Stimulated activated CD8-positive, alpha-beta memory T cell treated with anti-CD3 and anti-CD28 coated beads, Interleukin-2, amount 100 ng/mL, for 1 hour (primary cell): ENCODE measurements at places on chromosomes 7 and 10.

DNA sequence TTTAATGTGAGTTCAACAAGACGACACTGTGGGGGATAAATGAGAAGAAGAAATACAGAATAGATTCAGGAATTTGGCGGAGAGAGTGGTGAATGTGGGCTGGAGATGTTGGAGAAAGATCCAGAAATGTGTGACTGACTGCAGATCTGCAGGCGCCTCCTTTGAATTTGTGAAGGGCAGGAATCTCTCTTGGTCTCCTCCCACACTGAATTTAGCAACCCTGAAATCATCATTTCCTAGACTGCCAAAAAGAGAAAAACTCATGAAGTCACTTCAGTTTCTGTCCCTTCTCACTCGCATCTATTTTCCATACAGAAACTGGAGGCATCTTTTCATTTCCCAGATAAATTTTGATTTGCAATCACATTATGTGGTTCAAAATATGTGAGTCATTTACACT is 128.7 kb downstream of the GNAI1 start:
- DNase-seq, result no peak

DNA sequence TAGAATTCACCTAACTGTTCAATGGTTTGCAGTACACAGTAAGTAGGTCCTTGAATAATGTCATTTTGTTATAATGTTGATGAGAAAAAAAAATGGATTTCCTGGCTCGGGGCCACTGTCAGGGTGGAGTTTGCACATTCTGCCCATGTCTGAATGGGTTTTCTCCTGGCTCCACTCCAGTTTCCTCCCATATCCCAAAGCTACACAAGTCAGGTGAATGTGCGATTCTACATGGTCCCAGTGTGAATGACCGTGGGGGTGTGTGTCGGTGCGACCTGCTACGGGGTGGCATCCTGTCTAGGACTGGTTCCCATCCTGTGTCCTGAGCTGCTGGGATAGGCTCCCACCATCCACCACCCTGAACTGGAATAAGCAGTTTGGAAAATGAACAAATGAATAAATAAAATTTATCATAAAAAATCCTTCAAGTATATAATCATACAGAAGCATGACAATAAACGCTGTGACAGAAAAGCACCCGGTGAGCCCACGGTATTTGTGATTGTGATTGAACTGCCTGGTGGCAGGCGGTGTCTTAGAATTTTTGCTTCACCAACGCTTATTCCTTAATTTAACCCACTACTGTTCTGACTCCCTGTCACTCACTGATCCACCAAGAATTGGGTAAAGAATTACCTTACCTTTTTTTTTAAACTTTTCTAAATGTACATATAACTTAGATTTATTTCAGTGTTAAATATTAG is 114.1 kb downstream of the ICA1 start:
- DNase-seq, result no peak

- no peak for DNase-seq
These were observed 37.0 kb upstream of the GLCCI1 start for GRCh38 chr7:7931626-7932025.

DNA sequence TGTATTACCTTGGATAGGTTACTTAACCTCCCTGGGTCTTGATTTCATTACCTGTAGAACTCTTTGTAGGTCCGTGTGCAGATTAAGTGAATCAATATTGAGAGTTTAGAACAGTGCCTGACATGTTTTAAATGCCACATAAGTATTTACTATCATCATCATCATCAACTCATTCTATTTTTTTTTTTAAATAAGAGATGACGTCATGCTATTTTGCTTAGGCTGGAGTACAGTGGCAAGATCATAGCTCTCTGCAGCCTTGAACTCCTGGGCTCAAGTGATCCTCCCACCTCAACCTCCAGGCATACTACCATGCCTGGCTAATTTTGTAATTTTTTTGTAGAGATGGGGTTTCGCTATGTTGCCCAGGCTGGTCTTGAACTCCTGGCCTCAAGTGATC is 132.0 kb upstream of the FZD8 start:
- no peak for DNase-seq

- DNase-seq, result no peak
These were observed 248.8 kb upstream of the PTN start for GRCh38 chr7:137592232-137592896.

- no peak for DNase-seq
These were observed 52.1 kb downstream of the HDAC9 start for GRCh38 chr7:18547509-18548187.

- DNase-seq, result no peak
These were observed 176.1 kb downstream of the SH3PXD2A start for GRCh38 chr10:103679096-103679790.

DNA sequence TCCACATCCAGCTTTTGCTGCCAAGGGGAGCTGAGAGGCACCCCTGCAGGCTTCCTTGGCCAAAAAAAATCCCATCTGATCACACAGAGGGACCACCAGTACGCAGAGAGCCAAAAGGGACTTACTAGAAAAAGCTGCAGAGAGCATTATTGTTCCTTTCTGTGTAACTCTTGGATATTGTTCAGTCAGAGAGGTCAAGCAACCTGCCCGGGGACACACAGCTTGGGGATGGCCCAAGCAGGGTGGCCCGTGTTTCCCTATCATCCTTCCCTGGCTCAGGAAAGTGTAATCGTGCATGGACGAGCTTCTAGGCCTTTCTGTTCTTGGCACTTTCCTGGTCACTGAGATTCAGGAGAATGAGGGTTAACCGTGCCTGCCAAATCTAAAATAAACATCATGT is 84.1 kb upstream of the SH2B2 start:
- no peak for DNase-seq

- no peak for DNase-seq
These were observed 222.9 kb upstream of the PITRM1 start for GRCh38 chr10:3395458-3395861.

DNA sequence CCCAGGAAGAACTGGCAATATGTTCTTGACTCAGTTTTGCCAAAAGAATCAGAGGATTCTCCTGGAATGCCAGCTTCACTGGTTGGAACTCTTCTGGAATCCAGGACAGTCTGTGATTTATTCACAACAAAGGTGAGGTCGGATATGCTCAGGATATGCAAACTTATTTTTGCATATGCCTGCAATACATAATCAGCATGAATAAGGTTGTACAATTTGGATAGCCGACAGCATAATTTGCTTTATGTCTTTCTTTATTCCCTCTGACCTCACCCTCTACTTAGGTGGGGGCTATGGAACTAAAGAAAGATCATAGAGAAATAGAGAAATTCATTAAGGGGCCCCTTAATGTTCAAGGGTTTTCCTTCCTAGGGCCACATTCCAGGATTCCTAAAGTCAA is 57.6 kb upstream of the AKR1E2 start:
- no peak for DNase-seq

DNA sequence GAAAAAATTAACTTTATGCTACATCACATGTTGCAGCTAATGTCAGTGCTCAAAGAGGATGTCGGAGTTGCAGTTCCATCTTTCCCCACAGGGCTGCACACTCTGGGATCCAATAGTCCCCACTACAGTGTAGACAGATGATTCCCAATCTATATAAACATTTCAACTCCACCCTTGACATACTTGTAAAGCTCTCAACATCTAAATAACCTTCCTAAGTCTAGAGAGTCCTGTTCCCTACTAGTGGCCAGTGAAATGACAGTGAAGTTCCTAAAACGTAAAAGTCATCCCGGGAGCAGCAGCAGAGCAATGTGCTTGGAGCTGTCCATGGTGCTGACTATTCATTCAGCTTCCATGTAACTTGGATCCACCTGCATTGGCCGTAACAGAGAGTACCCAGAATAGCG is 145.1 kb downstream of the GRM8 start:
- no peak for DNase-seq

DNA sequence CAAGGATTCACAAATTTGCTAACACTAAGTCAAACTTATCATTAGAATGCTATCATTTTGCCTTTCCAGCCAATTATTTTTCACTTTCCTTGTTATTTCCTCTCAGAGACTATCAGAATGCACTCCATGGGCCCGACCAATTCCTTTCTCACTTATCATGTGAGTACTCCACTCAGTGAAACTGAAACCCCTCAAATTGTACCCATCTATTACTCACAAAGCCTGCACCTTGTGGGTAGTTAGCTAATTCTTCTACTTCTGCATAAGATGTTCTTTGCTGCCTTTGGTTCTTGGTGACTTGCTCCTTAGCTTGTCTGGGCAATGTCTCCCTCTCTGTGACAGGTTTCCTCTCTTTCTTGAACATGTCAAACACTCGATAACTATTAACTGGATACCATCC is 35.2 kb upstream of the MBL2 start:
- DNase-seq, result no peak

DNA sequence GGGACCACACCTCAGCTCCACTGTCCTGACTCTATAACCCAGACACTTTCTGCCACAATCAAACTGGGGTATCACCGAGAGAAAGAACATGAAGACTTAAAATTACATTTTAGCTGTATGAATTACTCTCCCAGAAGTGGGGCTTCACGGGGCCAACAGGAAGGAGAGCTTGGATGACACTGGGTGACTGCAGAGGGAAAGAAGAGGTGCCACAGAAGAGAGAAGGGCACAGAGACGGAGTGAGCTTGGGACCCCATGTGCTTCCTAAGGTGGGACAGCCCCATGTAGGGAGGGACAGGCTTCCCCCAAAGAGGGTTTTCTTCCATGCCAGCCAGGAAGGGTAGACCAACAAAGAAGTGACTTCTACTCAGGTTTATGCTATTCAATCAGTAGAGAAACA is 162.0 kb upstream of the RHEB start:
- DNase-seq, result no peak

DNA sequence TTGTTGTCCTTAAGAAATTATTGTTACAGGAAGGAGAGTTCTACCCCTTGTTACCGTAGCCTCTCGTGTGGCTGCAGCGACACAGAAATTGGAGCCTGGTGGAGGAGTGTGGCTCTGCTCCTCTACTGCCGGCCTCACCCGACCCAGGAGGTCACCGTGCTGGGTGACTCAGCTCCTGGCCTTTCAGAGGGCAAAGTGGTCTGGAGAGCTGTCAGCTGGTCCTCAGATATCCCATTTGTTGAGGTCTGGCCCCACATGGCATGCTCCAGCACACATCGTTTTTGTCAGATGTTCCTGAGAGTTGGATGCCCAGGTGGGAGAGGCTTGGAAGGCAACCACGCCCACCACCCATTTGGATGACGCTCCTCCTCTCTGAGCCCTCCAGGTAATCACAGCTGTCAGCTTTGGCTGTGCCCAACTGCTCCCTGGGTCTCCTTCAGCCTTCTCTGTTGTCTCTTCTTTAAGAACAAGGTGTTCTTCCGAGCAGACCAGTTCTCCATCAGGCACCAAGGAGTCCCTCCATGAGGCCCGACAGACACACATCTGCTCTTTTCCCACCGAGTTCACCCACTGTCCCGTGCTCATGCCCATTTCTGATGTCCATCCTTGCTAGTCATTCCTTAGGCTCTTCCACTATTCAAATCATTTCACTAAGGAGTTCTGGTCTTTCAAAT is 80.3 kb downstream of the RAMP3 start:
- DNase-seq, result no peak

- DNase-seq, result no peak
These were observed 49.1 kb downstream of the GNA12 start for GRCh38 chr7:2794836-2795636.

DNA sequence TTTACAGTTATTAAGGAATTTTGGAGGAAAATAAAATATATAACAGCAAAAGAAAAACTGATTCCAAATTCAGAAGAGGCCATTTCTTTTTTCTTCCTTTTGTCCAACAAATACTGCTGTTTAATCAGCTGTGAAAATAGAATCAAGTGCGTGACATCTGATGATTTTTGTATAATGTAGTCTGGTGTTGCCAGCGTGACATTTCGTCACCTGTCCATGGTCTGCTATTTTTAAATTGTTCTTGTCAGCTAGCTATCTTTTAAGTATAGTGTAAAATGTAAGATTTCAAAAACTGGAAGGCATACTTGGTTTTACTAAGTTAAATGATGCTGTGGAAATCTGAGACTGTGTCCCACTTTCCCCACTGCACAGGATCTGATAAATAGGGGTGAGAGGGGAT is 105.9 kb downstream of the CPEB3 start:
- DNase-seq, result no peak

DNA sequence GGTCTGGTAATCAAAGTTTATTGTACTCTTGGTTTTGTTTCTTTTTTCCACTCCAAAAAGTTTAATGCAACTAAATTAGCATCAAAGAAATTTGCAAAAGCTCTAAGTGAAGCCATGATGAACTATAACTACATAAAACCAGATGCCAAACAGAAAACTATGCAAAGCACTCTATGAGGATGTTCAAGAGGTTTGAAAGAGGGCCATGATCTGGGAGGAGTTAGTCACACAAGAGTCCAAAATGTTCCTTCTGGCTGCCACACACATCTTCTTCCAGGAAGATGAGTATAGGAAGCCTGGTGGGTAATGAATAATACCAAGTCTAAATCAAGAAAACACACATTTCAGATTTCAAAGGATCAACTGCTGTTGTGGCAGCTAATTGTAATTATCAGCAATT is 28.4 kb downstream of the GLI3 start:
- DNase-seq, result no peak

DNA sequence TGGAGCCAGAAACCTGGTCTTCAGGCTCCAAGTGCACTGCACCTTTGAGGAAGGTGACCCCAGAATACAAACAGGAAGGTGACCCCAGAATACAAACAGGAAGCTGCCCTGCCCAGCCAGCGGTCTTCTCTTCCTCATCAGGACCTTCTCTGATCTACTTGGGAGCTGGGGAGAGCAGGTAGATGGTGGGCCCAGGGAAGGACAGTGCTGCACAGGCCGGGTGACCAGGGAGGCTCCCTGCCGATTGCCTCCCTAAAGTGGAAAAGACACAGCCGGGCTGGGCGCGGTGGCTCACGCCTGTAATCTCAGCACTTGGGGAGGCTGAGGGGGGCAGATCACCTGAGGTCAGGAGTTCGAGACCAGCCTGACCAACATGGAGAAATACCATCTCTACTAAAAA is 151.8 kb upstream of the CHST15 start:
- DNase-seq, result no peak

DNA sequence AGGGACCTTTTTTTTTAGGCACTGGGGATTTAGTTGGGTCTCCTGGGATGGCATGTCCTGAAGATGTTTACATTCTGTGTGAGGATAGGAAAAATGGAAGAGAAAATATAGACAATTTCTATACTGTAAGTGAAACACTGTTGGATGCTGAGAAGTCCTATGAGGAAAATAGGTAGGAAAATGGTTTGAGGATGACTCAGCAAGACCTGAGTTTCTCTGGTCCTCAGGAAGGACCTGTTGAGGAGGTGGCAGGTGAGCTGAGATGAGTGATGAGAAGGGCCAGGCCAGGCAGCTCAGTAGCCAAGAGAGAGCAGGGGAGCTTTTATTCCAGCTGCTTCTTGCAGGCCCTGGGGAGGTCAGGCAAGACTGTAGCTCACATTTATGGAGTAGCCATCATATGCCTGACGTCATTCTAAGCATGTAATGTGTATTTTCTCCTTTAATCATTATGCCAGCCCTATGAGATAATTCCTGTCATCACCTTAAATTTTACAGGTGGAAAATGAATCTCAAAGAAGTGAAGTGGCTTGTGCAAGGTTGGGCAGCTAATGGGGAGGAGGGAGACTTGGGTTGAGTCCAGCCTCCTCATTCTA is 19.1 kb upstream of the LRRC18 start:
- no peak for DNase-seq
